Stimulated activated CD4-positive, alpha-beta T cell treated with anti-CD3 and anti-CD28 coated beads, Interleukin-1b, Interleukin-23, amount 100 ng/mL, for 48 hours (primary cell): ENCODE measurements at places on chromosomes 7 and 10.

DNA sequence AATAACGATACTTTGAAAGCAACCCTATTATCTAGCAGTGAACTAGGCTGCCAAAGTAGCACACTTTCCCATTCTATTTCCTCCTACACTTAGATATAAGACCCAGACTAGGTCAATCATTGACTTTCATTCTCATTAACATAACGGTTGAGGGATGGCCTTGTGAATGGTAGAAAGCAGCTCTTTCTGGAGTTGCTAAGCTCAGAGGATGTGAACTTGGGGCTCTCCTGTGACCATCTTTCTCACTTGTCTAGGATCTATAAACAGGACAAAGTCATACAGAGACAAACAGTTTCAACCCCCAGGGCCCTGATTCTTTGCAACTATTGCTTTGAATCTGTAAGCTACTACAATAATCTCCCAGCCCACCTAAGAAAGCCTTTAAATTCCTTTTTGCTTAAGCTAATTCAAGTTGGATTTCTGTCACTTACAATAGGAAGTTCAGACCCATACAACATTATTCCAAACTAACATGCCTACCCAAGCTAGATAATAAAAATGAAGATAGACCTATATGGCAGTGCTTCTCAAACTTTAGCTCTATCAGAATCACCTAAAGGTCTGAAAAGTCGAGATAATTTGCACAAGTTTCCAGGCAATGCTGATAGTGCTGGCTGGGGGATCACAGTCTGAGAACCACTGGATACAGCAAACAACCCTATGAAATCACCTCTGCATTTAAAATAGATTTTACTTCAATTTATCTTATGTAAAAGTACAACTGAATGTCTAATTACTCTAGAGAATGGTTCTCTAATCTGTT is 16.7 kb downstream of the P4HA1 start:
- DNase-seq, result no peak

GRCh38 chr7:19106241-19107080 is 11.0 kb downstream of the TWIST1 start:
- DNase-seq, result no peak

DNA sequence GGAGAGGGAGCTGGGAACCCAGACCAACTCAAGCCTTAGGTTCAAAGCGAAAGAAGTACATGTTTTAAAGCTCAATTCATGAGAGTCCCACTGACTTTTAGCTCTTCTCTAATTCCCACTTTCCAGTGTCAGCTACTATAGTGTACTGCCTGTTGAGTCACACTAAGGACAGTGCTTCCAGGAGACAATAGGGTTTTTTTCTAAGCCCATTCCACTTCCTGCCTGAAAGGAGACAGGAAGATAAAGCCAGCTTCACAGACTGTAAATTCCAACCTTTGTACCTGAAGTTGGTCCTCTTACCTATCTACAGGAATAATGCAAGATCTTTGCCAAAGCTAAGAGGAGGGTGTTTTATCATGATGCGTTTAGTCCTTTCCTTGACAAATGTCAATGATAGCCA is 4.4 kb downstream of the MSRB2 start:
- DNase-seq, result no peak

DNA sequence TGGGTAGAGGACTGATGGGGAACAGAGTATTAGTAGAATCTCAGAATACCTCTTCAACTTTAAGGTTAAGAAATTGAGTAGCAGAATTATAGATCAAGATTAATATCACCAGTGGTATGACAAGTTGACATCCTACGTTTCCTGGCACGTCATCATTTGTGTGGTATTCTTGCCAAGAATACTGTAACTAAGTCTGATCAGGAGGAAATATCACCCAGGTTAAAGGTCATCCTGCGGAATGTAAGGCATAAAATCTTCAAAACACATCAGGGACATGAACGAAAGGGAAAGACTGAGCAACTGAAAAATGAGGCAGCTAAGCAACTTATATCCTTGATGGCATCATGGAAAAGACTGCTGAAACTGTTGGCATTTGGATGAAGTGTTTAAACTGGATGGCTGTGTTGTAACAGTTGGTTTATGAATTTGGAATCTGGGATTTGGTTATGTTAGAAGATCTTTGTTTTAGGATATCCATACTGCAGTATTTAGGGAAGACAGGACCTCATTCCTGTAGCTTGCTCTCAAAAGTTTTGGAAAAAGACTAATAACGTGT is 86.1 kb downstream of the TRIM24 start:
- no peak for DNase-seq

DNA sequence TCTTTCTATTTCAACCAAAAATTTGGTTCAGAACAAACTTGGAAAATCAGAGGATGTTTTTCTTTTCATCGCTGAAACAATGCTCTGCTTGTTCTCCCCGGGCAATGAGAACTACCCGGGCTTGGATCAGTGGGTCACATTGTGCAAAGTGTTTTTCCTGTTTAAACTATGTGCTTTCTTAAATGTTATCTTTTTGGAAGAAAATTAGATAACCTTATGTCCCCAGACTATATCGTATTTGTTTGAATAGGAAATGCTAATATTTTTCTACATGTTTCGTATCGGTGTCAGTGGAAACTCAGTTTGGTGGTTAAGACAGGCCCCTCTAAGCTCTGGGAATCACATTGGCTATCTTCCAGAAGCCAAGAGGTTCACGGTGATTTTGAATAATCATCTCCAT is 319.5 kb upstream of the NFE2L3 start:
- no peak for DNase-seq

- DNase-seq, result no peak
Measured at GRCh38 chr7:117347962-117348672, 25.3 kb upstream of the WNT2 start.

- DNase-seq, result peak; percentile 55
Measured at GRCh38 chr7:102431617-102432298, 1.6 kb upstream of the ORAI2 start.

DNA sequence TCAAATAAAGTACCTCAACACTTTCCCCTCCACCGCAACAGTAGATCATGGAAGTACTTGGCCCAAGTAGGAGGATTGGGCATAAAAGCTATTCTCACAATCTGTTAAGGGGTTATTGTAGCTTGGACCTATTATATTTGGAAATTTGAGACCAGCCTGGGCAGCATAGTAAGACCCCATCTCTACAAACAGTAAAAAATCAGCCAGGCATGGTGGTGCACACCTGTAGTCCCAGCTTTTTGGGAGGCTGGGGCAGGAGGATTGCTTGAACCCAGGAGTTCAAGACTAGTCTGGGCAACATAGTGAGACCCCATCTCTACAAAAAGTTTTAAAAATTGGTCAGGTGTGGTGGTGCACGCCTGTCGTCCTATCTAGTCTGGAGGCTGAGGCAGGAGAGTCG is 13.2 kb downstream of the PRKRIP1 start:
- DNase-seq, result no peak

DNA sequence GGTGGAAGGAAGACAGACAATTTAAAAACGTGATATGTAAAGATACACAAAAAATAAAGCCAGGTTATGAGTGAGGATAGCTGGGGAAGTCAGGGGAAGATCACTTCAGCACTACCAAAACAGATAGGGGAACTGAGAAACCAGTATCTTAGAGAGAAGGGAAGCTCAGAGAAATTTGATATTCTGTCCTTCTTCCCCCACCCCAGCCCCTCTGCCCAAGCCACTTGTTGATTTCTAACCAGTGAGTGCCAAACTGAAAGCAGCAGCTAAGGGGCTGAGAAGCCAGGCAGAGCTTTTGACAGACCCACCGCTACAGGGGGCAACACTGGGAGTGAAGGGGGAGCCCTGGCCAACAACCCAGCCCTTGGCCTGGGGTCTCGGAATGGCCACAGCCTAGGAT is 9.1 kb upstream of the SLC29A3 start:
- no peak for DNase-seq

- no peak for DNase-seq
Measured at GRCh38 chr7:25802473-25802872, 349.5 kb upstream of the NFE2L3 start.

DNA sequence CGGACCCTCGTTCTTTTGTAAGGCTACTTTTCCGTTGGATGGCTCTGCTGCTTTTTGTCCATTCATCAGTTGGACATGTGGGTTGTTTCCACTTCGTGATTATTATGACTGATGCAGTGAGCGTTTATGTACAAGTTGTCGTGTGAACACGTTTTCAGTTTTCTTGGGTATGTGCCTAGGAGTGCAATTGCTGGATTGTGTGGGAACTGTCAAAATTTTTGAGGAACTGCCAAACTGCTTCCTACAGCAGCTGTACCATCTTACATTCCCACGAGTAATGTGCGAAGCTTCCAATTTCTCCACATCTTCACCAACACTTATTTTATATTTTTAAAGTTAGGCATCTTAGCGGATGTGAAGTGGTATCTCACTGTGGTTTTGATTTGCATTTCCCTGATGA is 10.4 kb downstream of the FKBP6 start:
- no peak for DNase-seq

- DNase-seq, result peak; percentile 90
Measured at GRCh38 chr10:91220194-91220953, at the start of gene PCGF5. Gene PCGF5, plus strand, starts transcription at chr10:91220663. Its CDS starts 2,209 bp downstream, at chr10:91222872.

DNA sequence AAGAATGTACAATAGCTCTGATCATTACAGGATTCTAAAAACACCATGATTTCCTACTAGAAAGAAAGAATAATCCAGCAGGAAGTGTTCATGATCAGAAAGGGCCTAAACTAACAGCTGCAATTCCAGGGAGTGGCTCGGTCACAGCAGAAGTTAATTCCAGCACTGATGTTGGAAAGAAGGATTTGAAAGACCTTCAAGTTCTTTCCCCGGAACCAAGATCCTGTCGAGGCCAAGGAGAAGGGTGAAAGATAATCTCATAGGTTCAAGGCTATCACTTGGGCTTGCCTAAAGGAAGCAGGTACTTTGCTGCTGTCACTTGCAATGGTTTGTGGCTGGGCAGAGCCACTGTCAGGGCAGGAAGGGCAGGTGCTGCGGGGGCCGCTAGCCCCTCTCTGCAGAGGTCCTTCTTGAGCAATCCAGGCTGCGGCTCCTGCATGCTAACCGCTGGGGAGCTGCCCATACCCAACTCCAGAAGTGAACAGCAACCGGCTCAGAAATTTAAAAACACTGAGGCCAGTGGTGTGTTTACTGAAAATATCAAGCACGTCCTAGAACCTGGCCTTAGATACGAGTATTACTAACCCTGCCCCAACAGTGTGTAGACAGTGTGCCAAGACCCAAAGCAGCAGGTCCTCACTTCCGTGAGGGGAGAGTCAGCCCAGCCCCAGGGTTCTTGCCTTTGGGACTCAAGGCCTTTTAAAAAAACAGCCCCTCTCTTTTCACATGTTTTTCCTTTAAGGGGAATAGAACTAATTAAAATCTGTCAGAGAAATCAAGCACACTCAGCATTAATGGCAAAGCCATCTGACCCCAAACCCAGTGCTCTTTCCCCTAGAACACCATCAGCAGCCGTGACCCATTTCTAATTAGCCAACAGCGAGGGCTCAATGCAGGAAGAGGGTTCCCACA is 76.8 kb downstream of the VIPR2 start:
- DNase-seq, result no peak

DNA sequence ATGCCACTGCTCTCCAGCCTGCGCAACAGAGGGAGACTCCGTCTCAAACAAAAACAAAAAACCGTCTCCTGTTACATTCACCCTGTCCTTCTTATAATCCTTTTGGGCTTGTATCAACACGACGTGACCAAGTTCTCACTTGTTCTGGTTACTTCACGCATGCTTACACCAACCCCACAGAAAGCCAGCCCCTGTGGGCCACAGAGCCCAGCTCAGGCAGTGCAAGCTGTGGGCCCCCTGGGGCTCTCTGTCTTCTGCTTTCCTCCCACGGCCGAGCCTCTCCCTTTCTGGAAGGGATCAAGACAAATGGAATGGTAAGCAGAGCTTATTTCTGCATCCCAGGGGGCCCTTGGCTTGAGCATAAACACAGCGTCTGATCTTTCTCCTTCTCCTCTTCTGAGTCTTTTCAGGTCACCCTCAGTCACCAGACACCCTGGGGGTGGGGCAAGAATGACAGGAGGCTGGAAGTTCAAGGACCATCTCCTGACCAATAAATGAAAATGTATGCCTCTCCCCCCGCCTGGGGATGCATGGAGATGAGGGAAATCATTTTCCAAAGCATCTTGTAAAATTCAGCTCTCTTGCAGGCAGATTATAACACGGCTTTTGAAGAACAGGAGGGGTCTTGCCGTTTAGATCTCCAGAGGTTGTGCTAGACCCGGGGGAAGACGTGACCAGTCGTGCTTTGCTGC is 19.0 kb upstream of the TRIM56 start:
- DNase-seq, result no peak

DNA sequence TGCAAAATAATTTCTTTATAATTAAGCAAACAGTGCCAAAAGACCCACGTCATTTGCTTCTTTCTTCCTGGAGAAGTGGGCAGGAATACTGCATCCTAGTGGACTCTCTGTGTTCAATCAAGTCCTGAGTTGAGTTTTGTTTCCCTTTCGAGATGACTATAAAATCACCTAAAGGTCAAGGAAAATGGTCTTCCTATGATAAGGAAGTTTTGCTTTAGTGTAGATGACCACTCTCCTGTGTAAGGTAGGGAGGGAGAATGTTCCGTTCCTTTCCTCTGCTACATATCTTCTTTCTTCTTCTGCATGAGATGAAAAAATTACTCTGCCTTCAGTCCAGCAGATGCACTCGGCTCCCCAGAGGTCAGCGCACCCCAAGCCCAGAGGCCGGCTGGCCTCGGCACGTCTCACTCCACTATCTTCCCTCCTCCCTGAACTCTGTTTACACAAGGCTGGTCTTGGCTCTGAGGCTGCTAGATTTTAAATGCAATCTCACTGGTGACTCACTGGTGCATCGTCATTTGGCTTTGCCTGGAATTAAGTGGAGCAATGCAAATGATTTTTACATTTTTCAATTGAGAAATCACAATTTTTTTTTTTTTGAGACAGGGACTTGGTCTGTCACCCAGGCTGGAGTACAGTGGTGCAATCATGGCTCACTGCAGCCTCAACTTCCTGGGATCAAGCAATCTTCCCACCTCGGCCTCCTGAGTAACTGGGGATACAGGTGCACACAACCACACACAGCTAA is 18.6 kb upstream of the VDAC2 start:
- no peak for DNase-seq

DNA sequence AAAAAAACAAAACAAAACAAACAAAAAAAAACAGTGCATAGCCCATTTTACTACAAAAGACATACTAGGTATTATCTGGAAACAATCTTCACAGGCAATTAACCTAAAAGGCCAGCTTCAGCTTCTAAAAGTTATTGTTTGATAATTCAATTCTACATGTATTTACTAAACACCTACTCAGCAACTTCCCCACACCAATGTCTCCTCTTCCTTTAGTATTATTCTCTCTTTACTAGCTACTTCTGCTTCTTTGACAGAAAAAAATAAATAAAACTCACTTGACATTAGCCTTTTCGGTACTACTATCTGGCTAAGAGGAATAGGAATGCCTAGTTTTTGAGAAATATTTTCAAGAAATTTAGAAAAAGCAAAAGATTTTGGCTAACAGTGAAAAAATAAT is 2.8 kb downstream of the TM9SF3 start:
- DNase-seq, result no peak
